ENCODE measurements at places on chromosomes 6 and 20.
A peak's percentile ranks its signal among the peaks of the same experiment; 100 is the strongest.

- ATAC-seq: no peak
These were observed 37.0 kb upstream of the ASCC3 start for GRCh38 chr6:100918152-100918551.

- peak; percentile 66 for ATAC-seq
These were observed 17.9 kb upstream of the CHMP4B start for GRCh38 chr20:33793011-33793931.

- no peak for ATAC-seq
These were observed 223.9 kb downstream of the ERMARD start for GRCh38 chr6:169975286-169975685.

DNA sequence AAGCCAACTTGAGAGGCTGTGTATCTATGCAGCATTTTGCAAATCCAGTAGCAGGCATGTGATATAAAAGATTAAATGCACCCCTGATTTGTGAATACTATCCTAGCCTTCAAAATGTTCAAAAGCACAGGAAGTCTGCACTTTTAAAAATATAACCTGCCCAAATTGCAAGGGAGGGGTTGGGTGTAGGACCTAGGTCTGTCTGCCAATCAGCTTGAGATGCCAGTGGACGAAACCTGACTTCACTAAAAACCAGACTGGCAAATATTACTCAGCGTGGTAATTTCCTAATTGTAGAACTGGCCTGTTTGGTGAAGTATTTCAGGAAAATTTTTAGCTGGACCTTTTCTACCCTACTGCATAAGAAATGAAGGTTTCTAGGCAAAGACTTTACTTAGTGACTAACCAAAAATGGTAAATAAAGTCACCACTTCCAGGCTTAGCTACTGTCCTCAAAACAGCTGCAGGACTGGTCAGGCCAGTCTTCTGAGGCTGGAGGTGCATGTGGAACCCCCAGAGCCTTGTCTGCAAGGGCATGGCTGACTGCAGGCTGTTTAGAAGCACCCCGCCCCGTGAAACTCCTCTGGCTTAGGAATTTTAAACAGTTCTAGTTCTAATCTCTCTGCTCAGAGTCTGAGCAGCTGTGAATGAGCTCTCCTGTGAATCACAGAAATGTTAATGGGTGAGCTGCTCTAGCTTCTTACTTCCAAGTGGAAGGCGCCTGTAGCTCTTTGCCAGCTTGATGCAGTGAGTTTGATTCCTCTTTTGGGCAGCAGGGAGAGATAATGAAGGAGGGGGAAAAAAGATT is 104.4 kb upstream of the ESR1 start:
- ATAC-seq: no peak

- no peak for ATAC-seq
These were observed 280.6 kb upstream of the SULF2 start for GRCh38 chr20:48065833-48066232.

- no peak for ATAC-seq
These were observed 352.8 kb upstream of the SOX4 start for GRCh38 chr6:21240709-21241108.

- ATAC-seq: no peak
These were observed 72.2 kb downstream of the ATXN1 start for GRCh38 chr6:16688984-16689636.

- no peak for ATAC-seq
These were observed 86.8 kb downstream of the COL12A1 start for GRCh38 chr6:75118925-75119515.

GRCh38 chr20:23926944-23927872 is 47.7 kb upstream of the CST5 start:
- no peak for ATAC-seq

GRCh38 chr6:126886106-126886505 is 232.4 kb upstream of the RSPO3 start:
- ATAC-seq: no peak

Measured in gastroesophageal sphincter (tissue), 4 donors.